ENCODE measurements at places on chromosomes 3 and 15.
A peak's percentile ranks its signal among the peaks of the same experiment; 100 is the strongest.

DNA sequence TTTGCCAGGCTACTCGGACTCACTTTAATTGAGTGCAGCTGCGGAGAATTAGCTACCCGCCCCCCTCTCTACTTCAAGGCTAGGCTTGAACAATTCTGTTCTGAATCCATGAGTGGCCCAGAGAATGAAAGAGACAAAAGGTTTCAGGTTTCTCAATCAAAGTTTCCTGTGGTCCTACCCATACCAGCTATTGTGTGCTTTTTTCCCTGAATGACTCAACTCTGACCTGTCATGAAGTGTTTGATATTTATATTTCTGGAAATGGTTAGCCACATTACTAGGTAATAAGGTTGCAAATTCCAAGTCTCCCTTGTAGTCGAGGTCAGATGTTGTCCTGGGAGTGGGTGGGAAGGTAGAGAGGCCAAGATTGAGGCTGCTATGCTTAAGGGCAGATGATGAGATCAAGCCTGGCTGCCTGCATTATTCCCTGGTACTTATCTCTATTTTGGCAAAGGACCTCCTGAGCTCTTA, 392.7 kb upstream of the TBL1XR1 start:
- no peak for DNase-seq

DNA sequence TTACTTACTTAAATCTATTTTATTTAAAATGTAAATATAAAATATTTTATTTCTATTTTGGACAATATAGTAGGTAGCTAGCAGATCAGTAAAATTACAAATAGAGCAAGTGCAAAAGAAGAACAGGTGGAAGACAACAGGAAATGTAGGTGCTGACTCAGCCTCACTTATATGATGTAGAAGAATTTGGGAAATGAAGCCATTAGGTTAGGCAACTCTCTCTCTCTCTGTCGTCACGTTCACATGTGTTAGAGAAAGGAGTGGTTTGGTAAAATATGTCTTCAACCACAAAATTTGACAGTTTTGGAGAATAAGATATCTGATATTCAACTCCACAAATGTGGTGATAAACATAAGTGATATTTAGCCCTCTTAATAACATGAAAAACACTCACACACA, 532.5 kb upstream of the KCNMB2 start:
- no peak for DNase-seq

GRCh38 chr3:125357032-125357658, 18.0 kb downstream of the ZNF148 start:
- DNase-seq: peak; percentile 59

DNA sequence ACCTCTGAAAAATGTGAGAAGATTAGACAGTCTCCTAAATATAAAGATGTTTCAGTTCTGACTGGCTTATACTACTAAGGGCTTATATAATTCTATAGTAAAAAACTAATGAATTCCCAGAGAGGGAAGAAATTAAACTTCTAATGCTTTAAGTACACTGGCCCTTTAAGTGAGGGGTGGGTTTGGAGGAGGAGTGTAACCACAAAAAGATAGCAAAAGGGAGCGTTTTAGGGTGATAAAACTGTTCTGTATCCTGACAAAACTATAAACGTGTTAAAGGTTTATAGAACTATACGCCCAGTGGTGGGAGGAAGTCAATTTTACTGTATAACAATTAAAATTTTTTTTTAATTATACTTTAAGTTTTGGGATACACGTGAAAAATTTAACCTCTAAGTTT, 45.8 kb downstream of the CEP152 start:
- DNase-seq: no peak

DNA sequence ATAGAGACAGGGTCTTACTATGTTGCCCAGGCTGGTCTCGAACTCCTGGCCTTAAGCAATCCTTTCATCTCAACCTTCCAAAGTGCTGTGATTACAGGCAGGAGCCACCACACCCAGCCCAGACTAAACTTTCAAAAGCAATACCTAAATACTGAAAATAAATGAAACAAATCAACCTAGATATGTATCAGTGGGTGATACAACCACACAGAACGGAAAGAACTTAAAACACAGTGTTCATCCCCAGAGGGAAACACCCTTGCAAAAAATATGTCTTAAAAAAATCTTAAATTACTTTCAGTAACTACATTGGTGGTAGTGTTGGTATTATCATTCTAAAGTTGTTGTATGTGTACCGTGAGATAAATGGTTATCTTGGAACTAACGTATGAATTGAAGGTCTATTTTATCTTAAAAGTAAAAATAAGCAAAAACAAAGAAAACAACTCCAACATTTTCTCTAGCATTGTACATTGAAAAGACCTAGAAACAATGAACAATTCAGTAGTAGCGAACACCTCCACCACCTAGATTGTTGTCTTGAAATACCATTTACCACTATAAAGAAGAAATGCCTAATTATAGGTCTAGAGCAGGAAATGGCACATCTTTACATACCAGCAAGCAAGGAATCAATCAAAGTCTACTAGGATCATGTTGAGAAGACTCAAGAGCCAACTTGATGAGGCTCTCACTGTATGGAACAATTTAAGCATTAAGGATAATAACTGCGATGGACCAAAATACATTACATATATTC, 24.7 kb downstream of the SLTM start:
- no peak for DNase-seq

- DNase-seq: no peak
These were observed 22.0 kb downstream of the OR5H15 start for GRCh38 chr3:98188545-98188944.

GRCh38 chr3:129131465-129132088, 10.0 kb upstream of the RAB43 start:
- DNase-seq: no peak

DNA sequence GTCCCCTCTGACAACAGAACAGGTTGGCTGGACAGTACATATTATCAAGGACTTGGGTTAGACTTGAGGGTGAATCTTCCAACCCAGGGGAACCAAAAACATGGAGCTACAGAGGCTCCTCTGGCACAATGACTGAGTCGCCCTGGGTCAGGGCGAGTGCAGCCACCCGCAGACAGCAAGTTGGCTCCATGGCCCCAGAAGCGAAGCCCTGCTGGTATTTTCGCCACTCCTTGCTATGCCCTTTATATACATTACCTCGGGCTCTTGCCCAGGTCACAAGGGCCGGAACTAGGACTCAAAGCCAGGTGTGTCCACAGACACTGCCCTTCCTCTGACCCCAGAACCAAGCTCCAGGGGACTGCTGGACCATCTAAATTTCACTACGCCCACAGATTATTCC, 64.6 kb downstream of the ADCY5 start:
- no peak for DNase-seq

DNA sequence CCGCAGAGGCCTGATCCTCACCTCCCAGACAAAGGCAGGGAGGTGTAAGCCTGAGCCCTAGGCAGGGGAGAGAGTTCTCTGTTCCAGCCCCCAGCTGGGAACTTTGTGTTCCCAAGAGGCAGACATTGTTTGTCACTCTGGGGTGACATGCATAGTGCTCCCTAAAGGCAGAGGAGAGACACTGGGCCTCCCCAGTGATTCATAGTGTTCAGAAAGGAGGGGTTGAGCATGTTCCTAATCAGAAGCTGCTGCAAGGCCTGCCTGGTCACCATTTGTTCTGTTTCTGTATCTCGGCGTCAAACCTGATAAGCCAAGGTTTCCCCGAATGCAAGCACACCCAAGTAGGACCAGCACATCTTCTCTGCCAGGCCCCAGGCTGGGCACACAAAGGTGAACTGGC, 24.0 kb upstream of the SLC6A6 start:
- no peak for DNase-seq

- no peak for DNase-seq
These were observed 2.9 kb downstream of the CCNL1 start for GRCh38 chr3:157156837-157157635.

DNA sequence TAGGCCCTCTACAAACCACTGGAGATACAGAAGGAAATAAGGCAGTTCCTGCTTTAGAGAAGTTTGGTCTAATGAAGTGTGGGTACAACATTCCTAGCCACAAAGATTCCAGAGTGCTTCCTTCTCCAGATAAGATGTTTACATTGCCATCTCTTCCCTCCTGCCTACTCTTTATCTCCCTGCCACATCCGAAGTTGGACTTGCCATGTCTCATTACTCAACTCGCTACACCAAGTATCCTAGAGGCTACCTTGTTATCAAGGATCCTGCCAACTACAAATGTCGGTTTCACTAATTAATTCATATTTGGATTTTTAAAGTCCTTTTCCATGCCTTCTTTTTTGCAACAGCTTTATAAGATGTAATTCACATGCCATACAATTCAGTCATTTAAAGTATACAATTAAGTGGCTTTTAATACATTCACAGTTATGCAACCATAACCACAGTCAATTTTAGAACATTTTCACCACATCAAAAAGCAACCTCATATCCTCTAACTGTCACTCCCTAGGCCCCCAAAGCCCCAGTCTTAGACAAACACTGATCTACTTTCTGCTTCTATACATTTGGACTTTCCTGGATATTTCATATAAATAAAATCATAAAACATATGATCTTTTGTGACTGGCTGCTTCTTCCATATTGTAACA, 53.7 kb upstream of the CSTA start:
- DNase-seq: no peak

DNA sequence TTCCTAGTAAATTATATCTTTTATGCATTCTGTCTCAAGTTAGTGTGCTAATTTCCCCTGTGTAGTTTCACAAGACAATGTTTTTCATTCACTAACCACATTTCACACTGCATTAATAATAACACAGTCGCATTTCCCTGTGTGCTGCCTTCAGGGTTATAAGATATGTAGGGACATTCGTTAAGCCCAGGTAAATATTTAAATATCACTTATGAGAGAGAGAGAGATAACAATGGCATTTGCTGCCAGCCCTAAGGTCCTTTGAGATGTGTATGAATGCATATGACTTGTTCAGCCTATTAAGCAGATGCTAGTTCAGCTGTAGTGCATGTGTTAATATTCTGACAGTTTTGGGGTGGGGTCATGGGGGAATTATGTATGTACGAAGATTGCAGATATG, 876.7 kb downstream of the NAALADL2 start:
- DNase-seq: no peak

DNA sequence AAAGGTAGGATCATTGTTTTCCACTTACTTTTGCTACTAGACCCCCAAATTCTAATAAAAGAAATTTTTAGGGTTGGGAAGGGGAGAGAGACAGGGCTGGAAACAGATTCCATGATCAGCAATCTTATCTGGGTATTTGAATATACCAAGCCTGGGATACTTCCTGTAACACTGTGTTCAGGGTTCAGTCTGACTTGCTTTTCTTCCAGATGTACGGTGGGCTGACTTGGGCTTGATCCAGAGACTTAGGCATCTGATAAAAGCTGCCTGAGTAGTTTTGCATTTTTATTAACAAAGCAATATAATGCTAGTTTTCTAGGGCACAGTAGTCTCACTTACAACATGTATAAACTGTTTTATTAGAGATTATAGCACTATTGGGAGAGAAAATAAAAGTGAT, 49.2 kb downstream of the KCNMB2 start:
- no peak for DNase-seq

DNA sequence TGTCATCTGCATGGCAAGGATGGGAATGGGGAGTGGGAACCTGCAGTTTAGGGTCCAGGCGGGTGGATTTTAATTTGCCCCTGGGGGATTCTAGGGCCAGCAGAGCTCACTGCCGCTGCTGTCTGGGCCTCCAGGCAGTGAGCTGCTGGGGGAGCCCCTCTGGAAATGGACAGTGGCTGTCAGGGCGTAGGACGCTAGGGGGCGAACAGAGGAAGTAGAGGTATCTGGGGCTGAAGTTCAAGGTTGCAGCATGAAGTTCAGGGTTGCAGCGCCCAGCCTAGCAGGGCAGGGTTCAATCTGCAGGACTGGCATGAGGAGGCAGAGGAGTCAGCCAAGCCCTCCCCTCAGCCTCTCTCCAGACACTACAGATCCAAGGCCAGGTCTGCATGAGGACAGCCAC, 49.5 kb downstream of the APBA2 start:
- DNase-seq: no peak

- no peak for DNase-seq
These were observed 140.4 kb upstream of the ATP2B2 start for GRCh38 chr3:10645800-10646199.

DNA sequence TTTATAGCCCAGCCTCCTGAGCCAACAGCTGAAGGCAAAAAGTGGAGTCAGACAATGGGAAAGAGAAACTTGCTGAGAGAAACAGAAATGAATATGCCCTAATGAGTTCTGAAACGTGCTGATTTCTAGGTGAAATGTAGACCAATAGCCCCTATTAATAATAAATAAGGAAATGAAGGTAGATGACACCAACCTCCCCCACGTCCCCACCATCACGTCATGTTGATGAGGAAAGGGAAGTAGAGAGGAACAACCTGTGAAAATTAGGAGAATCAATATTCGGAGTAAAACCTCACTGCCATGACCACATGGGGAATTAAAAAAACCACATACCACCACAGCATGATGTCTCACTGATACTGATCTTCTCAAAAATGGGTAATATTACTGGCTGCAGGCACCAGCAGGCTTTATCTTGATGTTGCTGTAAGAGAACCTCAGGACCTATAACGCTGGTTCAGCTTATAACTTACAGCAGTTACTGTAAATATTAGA, 64.0 kb downstream of the KAT2B start:
- DNase-seq: no peak

GRCh38 chr3:31903686-31904431, 77.2 kb downstream of the OSBPL10 start:
- no peak for DNase-seq

DNA sequence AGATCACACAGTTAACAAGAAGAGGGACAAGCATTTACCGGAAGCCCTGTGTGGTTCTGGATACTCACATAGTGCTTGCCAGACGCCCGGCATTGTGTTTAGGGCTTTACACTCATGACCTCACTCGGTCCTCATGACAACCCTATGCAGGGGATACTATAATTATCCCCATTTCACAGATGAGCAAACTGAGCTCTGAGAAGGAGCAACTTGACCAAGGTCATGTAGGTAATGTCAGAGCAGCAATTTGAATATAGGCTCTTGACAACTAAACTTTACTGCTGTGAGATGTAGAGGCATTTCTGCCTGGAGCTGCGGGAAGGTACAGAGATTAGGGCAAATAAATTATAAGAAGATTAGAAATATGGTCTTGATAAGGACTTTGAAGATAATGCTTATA, 70.0 kb downstream of the SAMMSON start:
- no peak for DNase-seq

GRCh38 chr3:133130168-133130567, 92.0 kb downstream of the TMEM108 start:
- no peak for DNase-seq

- no peak for DNase-seq
These were observed 25.3 kb downstream of the GLCE start for GRCh38 chr15:69185706-69186105.

DNA sequence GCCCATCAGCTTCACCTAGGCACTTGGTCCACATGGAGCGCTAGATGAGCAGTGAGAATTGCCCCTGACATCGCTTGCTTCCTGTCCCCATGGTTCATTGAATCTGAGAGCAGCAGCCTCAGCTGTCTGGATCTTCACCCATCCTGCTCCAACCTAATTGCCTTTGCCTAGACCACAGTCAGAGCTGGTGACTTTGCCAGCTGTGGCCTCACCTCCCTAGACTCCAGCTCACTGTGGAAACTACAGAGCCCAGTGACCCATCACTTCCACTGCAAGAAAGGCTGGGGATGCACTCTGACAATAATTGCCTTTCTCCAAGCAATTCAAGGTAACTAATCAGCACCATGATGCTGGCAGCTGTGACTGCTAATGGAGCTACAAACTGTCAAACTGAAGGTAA, 30.6 kb upstream of the SLC6A1 start:
- DNase-seq: no peak

- no peak for DNase-seq
These were observed 8.1 kb downstream of the TLE3 start for GRCh38 chr15:70089692-70089971.

- no peak for DNase-seq
These were observed 18.5 kb downstream of the MINAR1 start for GRCh38 chr15:79450648-79451047.

GRCh38 chr3:123099331-123100192, 32.7 kb downstream of the PDIA5 start:
- DNase-seq: no peak

Data from hippocampal formation (tissue), 2 donors.